Thymus (tissue), 14 donors: ENCODE measurements at places on chromosomes 2 and 18. TPM values are rescaled to one million over a fixed set of nuclear protein-coding genes. Genes with fewer than 3 reads are reported as not detected.

GRCh38 chr2:210762604-210763588 is 206.5 kb downstream of the CPS1 start:
- no peak overlapping the region for H3K4me3 ChIP-seq
- no peaks in the 10 kb centered on the region for H3K36me3 ChIP-seq
- no peaks in the 10 kb centered on the region for H3K27me3 ChIP-seq
- DNase-seq, result no peak
- H3K4me1 ChIP-seq, result no peaks in the 10 kb centered on the region

- no peak overlapping the region for H3K27ac ChIP-seq
- H3K4me1 ChIP-seq, result no peaks in the 10 kb centered on the region
- H3K36me3 ChIP-seq, result no peaks in the 10 kb centered on the region
- no peaks in the 10 kb centered on the region for H3K27me3 ChIP-seq
- H3K4me3 ChIP-seq, result no peak overlapping the region
- DNase-seq, result no peak
These were observed 50.1 kb upstream of the SALL3 start for GRCh38 chr18:78929516-78929915.

DNA sequence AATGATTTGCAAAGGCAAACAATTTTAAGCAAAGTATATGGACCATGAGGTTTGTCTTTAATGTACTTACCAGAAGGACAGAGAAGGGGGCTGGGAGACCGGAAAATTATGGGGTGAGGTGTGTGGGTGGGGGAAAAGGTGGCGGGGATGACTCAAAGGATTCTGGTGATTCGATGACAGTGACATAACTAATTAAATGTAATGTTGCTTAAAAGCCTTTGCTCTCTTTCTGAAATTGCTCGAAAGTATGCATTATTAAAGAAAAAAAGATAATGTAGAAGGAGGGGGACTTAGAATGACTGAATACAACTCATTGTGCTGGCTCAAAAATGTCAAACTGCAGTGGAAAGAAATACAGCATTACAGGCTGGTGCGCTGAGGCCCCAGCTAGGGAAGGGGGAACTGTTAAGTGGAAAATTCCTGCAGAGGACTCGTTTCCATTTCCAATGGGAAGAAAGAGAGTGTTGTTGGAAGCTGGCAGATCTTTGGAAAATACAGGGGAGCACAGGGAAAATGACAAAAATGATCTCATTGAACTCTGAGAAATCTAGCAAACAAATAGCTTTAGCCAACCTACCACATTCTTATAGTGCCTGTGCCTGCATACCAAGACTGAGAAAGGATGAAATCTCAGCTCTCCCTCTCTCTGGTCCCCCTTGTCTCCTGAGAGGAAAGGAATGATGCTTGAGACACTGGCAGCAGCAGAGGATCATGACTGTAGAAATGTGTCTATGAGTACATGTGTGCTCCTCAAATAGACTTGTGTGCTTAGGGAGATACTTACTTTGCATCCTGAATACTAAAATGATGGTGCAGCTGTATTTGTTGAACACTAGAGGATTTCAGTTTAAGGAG is 632.4 kb downstream of the NYAP2 start:
- H3K4me3 ChIP-seq, result no peak overlapping the region
- peaks cover 4% of the 10 kb centered on the region for H3K27me3 ChIP-seq

GRCh38 chr2:203732092-203732952 is 25.9 kb downstream of the CD28 start:
- no peak for DNase-seq
- peaks cover 91% of the 10 kb centered on the region for H3K36me3 ChIP-seq
- H3K27me3 ChIP-seq, result no peaks in the 10 kb centered on the region
- peak overlapping the region; percentile 77 for H3K27ac ChIP-seq

GRCh38 chr18:23493654-23494053 is 9.7 kb upstream of the RMC1 start:
- H3K4me1 ChIP-seq, result peaks cover 2% of the 10 kb centered on the region
- H3K36me3 ChIP-seq, result no peaks in the 10 kb centered on the region
- no peaks in the 10 kb centered on the region for H3K27me3 ChIP-seq
- no peak overlapping the region for H3K27ac ChIP-seq

DNA sequence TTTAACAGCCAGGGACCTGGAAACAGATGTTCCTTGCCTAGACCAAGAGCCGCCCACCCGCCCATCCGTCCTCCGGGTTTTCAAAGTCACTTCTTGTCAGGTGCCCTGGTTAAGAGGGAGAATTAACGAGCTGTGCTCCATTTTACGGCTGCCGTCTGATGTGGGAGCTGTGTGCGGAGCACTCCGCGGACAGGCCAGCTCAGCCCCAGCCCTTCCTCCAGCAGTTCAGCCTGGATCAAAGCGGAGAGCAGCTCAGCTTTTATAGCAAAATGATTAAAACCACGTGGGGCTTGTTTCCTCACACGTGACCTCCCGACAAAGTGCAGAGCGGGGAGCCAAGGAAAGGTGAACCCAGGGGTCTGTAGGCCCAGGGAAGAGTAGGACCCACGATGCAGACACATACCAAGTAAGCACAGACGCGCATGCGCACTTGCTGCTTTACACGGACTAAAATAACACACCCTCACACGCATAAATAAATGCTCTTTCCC is 46.1 kb upstream of the PKDCC start:
- H3K27me3 ChIP-seq, result no peaks in the 10 kb centered on the region
- H3K27ac ChIP-seq, result no peak overlapping the region
- no peak for DNase-seq
- H3K4me1 ChIP-seq, result no peaks in the 10 kb centered on the region
- no peaks in the 10 kb centered on the region for H3K36me3 ChIP-seq

DNA sequence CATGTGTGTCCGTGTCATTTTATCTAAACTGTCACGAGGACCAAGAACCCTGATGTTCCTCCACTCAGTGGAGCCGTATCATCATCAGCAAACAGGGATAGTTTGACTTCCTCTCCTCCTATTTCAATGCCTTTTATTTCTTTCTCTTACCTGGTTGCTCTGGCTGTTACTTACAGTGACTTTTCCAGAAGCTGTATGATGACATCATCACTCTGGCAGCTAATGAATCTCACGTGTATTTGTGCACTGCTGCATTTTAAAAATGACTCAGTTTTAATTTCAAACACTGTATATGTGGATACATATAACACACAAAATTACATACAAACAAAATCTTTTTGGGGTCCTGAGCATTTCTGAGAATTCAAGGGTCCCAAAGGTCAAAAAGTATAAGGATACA is 481.4 kb downstream of the CDH2 start:
- H3K4me3 ChIP-seq, result no peak overlapping the region
- no peaks in the 10 kb centered on the region for H3K27me3 ChIP-seq
- DNase-seq, result no peak
- H3K27ac ChIP-seq, result no peak overlapping the region
- H3K4me1 ChIP-seq, result no peaks in the 10 kb centered on the region

GRCh38 chr2:96508521-96509113 is 3.5 kb upstream of the NEURL3 start:
- H3K27me3 ChIP-seq, result peaks cover 40% of the 10 kb centered on the region
- no peaks in the 10 kb centered on the region for H3K4me1 ChIP-seq
- H3K4me3 ChIP-seq, result no peak overlapping the region
- no peaks in the 10 kb centered on the region for H3K36me3 ChIP-seq
- DNase-seq, result no peak

GRCh38 chr18:8041526-8042111 is 474.5 kb downstream of the PTPRM start:
- H3K36me3 ChIP-seq, result no peaks in the 10 kb centered on the region
- no peaks in the 10 kb centered on the region for H3K4me1 ChIP-seq
- no peak overlapping the region for H3K4me3 ChIP-seq

DNA sequence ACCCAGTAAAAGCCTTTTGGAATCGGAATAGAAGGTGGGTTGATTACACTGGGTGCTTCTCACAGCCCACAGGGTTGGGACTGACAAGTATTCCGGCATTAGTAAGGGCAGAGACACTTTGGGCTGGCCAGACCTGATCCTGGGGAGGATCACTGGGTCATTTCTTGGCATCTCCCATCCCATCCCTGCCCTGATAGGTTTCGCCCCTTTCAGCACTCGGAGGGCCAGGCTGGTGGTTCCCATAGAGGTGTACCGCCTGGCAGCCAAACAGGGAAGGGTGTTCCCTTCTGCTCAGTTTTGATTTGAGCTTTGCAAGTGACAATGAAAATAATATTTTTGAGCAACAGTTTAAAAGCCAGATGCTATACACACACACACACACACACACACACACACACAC is 37.3 kb downstream of the CYP1B1 start:
- DNase-seq, result no peak
- H3K4me1 ChIP-seq, result peaks cover 8% of the 10 kb centered on the region
- H3K4me3 ChIP-seq, result no peak overlapping the region
- no peaks in the 10 kb centered on the region for H3K36me3 ChIP-seq

DNA sequence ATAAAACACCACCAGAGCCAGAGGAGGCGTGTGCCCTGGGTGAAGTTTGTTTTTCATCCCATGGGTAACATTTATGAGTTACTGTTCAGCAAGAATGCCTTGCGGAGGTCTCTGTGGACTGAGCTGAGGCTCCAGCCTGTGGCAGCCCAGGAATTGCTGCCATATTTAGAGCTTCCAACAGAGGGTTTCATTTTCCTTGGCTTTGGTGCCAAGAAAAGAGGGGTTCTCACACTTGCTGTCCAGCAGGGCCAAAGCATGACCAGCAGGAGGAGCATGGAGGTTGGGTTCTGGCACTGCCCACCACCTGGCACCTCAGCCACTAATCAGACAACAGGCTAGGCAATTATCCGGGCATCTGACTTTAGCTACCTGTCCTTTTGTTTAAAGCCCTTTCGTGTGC is 36.7 kb downstream of the EPAS1 start:
- no peak overlapping the region for H3K4me3 ChIP-seq
- H3K27me3 ChIP-seq, result no peaks in the 10 kb centered on the region
- no peak for DNase-seq
- no peak overlapping the region for H3K27ac ChIP-seq
- H3K4me1 ChIP-seq, result peaks cover 3% of the 10 kb centered on the region

DNA sequence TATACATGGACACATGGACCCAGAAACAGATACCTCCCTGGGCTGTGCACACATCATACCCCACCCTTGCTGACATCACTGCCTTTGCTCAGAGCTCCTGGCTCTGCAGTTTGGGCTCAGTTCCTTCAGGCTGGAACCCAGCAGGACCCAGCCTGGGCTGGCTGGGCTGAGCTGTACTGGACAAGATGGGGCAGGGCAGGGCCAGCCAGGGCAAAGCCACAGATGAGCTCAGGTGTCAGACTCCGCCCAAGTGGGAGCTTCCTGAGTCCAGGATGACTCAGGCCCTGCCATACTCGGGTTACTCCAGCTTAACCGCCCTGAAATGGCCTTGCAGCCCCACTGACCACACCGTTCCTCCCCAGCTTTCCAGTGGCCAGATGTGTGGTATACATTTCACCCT is 284.9 kb downstream of the OSR1 start:
- H3K4me3 ChIP-seq, result no peak overlapping the region
- H3K36me3 ChIP-seq, result no peaks in the 10 kb centered on the region
- no peaks in the 10 kb centered on the region for H3K4me1 ChIP-seq

GRCh38 chr2:111202266-111203040 is 81.7 kb downstream of the BCL2L11 start:
- no peak for DNase-seq
- H3K4me3 ChIP-seq, result no peak overlapping the region
- H3K36me3 ChIP-seq, result no peaks in the 10 kb centered on the region
- H3K4me1 ChIP-seq, result no peaks in the 10 kb centered on the region

DNA sequence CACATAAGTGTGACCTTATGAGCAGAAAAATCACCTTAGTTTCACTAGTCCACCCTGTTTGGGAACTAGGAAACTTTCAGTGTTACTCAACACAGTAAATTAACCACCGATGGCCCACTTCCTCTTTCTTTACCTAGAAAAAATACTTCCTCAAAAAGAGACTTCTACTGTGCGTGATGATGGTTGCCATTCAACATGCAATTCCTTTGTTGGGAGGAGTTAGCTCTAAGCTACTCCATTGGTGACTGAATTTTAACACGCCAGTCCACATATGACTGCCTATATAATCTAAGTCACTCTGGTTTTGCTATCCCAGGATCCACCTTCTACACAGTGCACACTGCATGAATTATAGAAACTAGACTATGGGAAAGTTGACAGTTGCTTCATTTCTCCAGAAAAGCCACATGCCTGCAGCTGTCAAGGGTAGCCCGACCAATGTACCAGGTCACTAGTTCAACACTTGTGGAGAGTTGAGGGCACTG is 47.8 kb upstream of the REG3G start:
- H3K27ac ChIP-seq, result no peak overlapping the region
- H3K4me3 ChIP-seq, result no peak overlapping the region
- H3K36me3 ChIP-seq, result no peaks in the 10 kb centered on the region
- no peaks in the 10 kb centered on the region for H3K4me1 ChIP-seq

DNA sequence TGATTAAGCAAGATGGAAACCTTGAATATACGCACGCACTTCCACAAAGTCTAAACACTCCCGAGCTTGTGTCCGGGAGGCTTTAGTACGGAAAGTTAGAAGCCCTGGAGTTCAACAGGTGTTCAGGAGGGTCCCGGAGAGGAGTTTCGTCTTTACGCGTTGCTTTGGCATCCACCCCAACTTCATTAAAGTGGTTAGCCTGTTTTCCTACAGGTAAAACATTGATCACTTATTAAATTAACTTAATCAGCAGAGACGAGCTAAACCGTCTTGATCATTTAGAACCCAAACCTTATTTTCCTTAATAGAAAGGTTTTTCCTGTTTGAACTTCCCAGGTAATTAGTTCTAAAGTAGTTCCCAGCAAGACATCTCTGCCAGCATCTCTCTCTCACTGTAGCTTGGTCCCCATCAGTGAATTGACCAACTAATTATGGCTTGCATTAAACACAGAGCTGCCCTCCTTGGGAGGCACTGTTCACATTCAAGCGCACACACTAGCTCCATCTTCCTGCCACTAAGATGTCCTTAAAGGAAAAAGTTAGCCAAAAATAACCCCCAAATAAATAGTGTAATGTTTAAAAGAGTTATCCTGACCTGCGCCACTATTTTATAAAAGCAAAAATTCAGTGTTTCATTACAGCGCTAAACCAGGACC is 1.4 kb downstream of the NPAS2 start:
- H3K36me3 ChIP-seq, result no peaks in the 10 kb centered on the region
- H3K4me1 ChIP-seq, result no peaks in the 10 kb centered on the region
- H3K27me3 ChIP-seq, result peaks cover 73% of the 10 kb centered on the region
- H3K27ac ChIP-seq, result no peak overlapping the region

DNA sequence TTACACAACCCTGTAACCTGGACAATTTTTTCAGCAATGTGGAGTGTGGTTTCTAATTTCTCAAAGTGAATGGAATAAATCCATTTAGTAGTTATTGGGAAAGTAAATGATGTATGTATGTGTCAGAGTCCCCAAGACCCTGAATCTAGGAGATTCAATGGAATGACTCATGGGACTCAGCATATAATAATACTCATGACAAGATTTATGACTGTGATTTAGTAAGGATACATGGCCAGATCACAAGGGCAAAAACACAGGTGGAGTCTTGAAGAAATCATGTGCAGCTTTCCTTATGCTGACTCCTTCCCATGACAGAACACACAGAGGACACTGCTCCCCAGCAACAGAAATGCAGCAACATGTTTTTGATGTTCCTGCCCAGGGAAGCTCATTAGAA is 1877.7 kb upstream of the LRRTM1 start:
- no peak overlapping the region for H3K27ac ChIP-seq
- H3K4me3 ChIP-seq, result no peak overlapping the region
- no peaks in the 10 kb centered on the region for H3K27me3 ChIP-seq
- no peaks in the 10 kb centered on the region for H3K36me3 ChIP-seq
- H3K4me1 ChIP-seq, result no peaks in the 10 kb centered on the region

GRCh38 chr2:60534052-60534685 is 19.3 kb downstream of the BCL11A start:
- no peak overlapping the region for H3K27ac ChIP-seq
- peaks cover 65% of the 10 kb centered on the region for H3K4me1 ChIP-seq
- DNase-seq, result no peak
- no peaks in the 10 kb centered on the region for H3K27me3 ChIP-seq

RBM44 gene
- polyA plus RNA-seq, result 0.82 TPM

COL4A3 gene
- polyA plus RNA-seq, result 2.5 TPM

CTDSP1 gene
- polyA plus RNA-seq, result 91.9 TPM

FAP gene
- polyA plus RNA-seq, result 1.8 TPM

ABCG5 gene
- polyA plus RNA-seq, result 0.09 TPM

CTAGE1 gene
- polyA plus RNA-seq, result not detected

DCC gene
- 0.68 TPM for polyA plus RNA-seq
